Stimulated activated CD4-positive, alpha-beta T cell treated with anti-CD3 and anti-CD28 coated beads, Interleukin-4, amount 100 ng/mL, for 48 hours (primary cell): ENCODE measurements at places on chromosomes 2 and 18.

GRCh38 chr2:145747715-145748114 is 1227.8 kb upstream of the ZEB2 start:
- no peak for DNase-seq

DNA sequence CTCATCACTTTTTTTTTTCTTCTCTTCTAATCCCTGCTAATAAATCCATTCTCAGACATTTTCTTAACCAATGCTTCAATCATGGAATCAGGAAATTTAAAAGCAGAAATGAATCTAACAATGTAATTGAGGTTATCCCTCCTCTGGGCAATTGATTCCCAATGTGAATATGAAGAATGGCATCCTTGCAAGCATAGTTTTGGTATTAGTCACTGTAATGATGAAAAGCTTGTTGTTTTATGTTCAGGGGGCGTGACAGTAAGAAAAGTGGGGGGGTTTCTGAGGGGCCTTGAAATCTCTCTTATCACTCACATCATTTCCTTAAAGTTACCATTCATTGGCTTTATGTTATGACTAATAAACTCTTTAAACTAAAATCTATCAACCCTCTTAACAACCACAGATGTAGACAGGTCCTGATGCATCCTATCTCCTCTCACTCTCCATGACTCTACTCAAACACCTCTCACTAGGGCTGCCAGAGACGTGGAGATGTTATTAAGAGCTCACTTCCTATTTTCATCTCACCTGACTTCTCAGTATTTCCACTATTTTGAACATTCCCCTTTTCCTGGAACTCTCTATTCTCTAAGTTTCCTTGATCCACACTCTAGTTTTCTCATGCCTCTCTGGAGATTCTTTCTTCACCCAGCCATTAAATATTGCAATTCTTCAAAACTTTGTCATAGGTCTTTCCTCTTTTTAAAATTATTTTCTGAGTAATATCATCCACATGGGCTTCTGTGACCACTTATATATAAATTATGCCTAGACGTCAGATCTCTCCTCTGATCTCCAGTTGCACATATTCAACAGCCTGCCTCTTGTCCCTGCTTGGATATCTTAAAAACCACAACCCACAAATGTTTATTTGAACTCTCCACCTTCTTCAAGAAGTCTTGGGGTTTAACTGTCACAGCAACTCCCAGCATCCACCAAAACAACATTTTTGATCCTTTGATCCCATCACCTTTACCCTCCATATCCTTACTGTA is 332.9 kb downstream of the CDH2 start:
- DNase-seq: no peak

- DNase-seq: no peak
Measured at GRCh38 chr2:60634438-60634837, 81.0 kb upstream of the BCL11A start.

DNA sequence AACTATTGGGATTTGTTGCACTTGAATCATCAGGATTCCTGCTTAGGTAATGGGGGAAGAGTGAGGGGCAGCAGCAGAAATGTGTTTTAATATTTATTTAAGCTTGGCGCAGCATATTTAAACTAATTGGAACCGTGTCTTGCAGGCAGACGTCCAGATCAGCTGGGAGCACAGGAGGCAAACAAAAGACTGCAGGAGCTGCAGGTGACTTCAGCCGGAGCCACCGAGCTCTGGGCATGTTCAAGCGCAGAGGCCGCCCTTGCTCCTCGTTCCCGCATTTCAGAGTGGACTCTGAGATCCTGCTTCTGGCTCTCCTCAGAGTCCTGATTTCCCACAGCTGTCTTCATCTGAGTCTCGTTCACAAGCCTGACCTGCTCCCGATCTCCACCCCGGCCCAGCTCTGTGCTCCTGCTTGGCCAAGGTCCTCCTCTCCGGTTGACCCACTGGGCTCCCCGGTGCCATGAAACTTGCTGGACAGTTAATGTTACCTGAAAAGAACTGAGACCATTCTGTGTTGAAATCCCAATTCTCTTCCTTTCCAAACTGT is 475.5 kb downstream of the SOX11 start:
- DNase-seq: no peak

DNA sequence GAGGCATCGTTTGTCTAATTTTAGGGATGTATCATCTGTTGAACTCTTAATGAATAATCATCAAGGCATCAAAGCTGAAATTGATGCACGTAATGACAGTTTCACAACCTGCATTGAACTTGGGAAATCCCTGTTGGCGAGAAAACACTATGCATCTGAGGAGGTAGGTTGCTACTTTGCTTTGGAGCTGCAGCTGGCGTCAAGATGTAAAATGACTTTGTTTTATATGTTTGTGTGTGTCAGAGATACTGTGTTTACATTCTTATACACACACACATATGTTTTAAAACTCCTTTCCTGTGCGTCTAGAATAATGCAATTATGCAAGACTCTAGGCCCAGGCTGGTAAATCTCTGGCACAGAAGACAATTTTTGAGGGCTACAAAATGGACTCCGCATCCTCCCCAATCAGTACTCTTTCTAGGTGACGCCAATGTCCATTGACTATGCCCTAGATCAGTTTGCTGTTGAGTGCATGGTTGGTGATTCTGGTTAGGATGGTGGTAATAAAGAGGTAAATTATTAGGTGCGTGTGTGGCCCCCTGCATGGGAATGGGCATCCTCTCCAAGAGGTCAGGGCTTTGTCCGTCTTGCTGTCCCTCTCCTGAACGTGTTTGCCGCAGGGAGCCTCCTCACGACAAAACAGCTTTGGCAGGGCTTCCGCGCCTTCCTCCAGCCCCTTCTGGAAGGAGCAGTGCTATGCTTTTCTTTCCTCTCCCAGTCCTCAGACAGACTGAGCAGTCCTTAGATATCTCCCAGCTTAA is 68.2 kb upstream of the EML6 start:
- DNase-seq: no peak

GRCh38 chr2:66343259-66343658 is 91.7 kb upstream of the MEIS1 start:
- DNase-seq: no peak

DNA sequence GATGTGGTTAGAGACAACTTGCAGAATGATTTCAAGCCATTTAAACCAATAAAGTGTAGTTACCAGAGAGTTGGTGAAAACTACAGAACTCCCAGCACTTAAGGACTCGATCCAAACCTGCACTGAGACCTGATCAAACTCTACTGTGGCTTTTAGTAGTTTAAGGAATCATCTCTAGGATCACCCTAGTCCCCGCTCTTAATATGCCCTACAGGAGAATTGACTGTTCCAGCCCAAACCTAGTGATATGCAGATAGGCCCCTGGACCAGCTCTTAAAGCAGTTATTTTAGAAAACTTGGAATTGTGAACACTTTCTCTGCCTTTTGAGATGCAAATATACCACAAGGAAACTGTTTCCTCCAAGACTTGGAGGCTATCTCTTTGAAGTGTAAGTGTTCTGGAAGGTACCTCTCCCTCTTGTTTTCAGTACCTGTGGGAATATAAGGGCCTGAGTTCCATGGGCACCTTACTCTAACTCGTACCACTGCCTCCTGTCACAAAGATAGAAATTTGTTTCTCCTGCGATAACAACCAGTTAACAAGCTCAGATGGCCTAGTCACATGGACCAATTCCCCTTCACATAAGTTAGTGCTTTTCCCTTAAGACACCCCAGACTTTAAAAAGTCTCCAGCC is 1367.2 kb upstream of the SLC39A10 start:
- no peak for DNase-seq

DNA sequence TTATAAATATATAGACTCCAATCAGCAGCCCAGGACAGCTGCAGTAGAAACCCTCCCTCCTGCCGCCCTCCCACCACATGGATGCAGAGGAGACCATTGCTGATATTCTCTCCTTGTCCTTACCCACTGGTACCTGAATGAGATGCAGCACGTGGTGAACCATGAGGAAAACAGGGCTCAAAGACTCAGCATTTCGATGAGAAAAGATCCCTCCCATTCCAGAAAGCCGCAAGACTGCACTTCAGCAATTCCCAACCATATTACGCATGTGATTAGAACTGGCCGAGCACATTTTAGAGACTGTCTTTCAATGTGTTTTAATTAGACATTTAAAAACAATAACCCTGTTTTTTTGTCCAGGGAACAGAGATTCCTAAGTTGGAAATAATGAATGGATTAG is 125.5 kb downstream of the NRP2 start:
- DNase-seq: no peak

DNA sequence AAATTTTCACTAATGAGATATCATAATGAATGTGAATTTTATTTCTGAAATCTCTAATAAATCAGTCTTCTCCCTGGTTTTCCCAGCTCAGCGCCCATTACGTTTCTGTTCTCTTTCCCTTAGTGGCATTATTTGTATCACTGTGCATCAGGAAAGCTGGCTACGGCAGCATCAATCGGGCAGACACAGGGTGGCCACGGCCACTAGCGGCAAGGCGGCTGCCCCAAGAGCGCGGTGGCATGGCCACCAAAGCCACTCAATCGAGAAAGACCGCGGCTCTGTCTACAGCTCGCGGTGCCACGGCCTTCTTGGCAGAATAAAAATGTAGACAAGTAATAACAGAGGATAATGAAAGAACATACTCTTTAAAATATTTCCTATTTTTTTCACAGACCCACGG is 168.0 kb downstream of the RPIA start:
- no peak for DNase-seq

GRCh38 chr2:128468186-128468920 is 149.7 kb upstream of the HS6ST1 start:
- DNase-seq: no peak

DNA sequence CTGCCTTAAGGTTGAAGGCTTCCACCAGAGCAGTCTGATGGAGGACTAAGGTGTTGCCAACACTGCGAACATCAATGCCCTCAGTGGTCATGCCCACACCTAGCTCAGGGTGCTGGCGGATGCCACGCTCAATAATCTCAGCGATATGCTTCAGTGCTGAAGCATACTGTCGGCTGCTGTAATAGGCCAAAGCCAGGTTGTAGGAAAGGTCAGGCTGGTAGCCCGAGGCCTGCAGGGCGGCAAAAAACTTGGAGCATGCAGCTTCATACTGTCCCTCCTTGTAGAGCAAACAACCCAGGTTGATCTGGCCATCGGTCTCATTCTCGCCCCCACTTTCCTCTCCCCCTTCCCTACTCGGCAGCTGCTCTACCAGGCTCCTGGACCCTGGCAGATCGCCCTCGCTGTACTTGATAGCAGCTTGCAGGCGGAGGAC is 159.4 kb downstream of the AGPS start:
- no peak for DNase-seq

DNA sequence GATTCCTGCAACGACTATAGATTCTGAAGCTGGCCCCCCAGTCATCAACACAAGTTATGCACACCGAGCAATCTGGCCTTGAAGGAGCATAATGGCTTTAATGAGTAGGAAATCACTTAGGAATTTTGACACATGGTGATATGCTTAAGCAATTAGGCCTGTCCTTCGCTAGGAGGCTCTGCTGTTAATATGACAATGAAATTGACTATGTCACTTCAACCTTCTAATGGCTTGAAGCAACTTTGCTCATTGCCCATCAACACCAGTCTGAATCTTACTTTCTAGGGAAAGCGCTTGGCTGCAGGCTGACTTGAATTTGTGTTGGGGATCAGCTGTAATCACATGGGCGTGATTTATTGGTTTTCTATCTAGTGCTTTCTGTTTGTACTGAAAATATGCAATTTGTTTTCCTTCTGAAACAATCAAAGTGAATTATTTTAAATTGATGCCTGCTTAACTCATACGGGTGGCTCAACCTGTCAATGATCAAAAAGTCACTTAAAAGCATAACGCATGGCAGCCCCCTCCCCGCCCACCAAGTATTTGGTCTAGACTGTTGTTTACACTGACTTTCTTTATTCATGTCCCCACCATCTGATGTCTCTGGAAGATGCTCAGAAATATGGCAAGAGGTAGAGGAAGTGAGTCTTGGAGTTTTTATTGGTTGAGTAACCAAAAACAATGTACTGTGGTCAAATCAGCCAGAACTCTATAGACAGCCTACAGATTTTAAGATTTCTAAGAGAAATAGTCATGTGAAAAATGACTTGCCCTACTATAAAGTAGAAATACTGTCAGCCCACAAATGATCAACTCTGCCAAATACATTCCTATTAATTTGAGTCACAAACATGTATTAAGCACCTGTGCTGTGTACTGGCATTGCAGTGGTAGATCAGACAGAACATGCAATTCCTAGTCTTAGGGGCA is 344.9 kb downstream of the RBM43 start:
- no peak for DNase-seq

GRCh38 chr2:238846378-238846627 is 1.6 kb upstream of the TWIST2 start:
- DNase-seq: no peak

GRCh38 chr2:237509905-237510304 is 22.9 kb downstream of the MLPH start:
- no peak for DNase-seq

DNA sequence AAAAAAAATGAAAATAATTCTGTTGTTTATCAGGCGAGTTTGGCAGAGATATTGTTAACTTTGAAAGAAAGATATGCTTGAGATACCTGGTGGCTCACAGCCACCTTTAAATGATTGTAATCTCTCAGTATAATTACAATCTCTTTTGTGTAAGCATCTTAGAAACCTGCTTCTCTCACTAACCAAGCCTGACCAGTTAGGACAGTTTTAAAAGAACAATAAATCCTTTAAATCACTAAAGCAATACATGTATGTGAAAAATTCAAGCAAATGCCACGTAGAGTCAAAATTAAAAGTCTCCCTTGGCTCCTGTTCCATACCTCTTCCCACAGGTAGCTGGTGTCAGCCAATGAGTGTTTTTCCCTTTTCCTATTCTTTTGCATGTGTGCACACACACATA is 15.7 kb upstream of the SGPP2 start:
- DNase-seq: no peak

DNA sequence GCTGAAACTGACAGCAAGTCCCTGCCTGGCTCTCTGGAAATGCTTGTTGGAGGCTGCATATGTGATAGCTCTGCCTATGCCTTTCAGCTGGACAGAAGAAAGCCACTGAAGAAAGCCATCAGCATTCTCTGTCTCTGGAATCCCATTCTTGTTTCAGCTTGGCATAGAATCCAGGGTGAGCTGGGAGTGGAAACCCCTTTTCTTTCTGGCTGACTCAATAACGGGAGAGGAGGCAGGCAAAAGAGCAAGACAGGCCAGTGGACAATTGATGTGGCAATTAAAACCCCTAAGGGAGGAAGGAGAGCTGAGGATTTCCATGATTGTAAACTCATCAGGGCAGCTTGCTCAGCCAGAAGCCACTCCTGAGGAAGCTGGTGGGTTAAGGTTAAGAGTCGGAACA is 208.1 kb downstream of the CLIP4 start:
- DNase-seq: no peak
